Mononuclear cell (primary cell): ENCODE measurements at places on chromosomes 6 and 20. TPM values are rescaled to one million over a fixed set of nuclear protein-coding genes. Genes with fewer than 3 reads are reported as not detected.

Gene HAO1
- total RNA-seq: not detected

Gene PTPN1
- 86.0 TPM for total RNA-seq

Gene DAAM2
- total RNA-seq: under 0.01 TPM

Gene GMEB2
- total RNA-seq: 27.1 TPM

Gene VSX1
- not detected for total RNA-seq

Gene ARMH2
- not detected for total RNA-seq

Gene LINC00237
- total RNA-seq: not detected

Gene SLA2
- total RNA-seq: 25.3 TPM

Gene NDUFAF4
- 23.3 TPM for total RNA-seq

Gene KIAA0408
- 1.0 TPM for total RNA-seq
